ENCODE measurements at places on chromosomes 6 and 20.

GRCh38 chr20:14525426-14525825, 188.0 kb upstream of the FLRT3 start:
- no peak for DNase-seq

- DNase-seq: no peak
Observed at GRCh38 chr20:438571-439469, 23.5 kb downstream of the TBC1D20 start.

DNA sequence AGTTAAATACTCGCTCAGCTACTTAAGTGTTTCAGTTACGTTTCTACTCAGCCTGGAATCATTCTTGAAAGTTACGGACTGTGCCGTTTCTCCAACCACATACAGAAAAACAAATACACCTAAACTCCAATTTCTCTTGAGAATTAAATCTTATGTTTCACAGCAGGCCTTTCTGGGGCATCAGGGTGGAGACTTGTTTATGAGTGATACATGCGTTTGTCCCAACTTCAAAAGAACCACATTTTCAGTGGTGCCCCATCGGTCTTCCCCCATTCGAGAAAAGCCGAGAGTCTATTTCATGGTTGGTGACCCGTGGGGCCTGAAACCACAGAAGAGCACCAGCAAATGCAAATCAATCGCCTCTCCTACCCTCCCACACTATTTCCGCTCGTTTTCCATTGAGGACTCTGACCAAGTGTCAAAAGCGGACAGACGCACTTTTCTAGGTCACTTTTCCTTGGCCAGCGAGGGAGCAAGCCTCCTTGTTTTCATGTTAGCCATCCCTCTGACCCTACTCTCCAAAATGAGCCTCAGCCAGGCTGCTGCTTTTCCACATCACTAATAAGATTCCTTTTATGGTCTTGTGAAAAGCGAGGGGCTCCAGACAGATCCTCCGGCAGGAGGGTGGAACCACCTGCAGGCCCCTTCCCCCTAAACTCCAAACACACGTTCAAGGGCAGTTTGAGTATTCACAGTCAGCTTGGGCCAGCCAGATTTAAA, 3.1 kb downstream of the JAG1 start:
- DNase-seq: no peak

- no peak for DNase-seq
Observed at GRCh38 chr20:47544240-47544639, 42.6 kb downstream of the NCOA3 start.

GRCh38 chr6:157770946-157771345, 52.1 kb upstream of the SNX9 start:
- no peak for DNase-seq

Measured in NCI-H1436 (cell line).